ENCODE measurements at places on chromosomes 12 and 14.

- no peak for DNase-seq
Observed at GRCh38 chr14:67641902-67642749, 22.4 kb downstream of the ARG2 start.

GRCh38 chr14:75823334-75823733 is 158.5 kb downstream of the TGFB3 start:
- no peak for DNase-seq

GRCh38 chr14:65259000-65259399 is 153.5 kb upstream of the FUT8 start:
- DNase-seq = no peak

GRCh38 chr12:88409257-88409656 is 171.0 kb downstream of the KITLG start:
- DNase-seq = no peak

GRCh38 chr14:44149597-44149996 is 357.5 kb downstream of the FSCB start:
- peak; percentile 17 for DNase-seq

DNA sequence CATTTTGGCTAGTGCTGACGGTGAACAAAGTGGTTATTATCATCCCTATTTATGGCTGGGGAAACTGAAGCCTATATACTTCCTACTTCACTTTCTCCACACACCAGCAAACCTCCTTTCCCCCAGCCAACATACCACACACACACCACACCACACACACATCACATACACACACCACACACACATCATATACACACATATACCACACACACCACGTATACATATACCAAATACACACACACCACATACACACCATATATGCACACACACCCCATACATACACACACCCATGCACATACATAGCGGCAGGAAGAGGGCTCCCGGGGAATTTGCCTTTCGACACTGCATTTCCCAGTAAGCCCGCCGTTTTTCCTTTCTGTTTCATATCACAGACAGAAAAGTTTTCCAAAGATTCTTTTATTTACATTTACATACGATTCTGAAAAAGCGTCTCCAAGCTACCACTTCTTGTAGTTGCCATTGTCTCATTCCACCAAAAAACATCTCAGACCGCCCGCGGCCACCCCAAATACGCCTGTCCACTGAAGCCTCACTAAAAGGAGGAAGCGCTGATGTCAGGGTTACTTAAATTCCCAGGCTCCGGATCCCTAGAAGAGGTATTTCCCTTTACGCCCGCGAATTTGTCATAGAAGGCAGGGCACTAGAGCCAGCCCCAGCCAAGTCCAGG is 823 bp upstream of the RAB5B start:
- no peak for DNase-seq

DNA sequence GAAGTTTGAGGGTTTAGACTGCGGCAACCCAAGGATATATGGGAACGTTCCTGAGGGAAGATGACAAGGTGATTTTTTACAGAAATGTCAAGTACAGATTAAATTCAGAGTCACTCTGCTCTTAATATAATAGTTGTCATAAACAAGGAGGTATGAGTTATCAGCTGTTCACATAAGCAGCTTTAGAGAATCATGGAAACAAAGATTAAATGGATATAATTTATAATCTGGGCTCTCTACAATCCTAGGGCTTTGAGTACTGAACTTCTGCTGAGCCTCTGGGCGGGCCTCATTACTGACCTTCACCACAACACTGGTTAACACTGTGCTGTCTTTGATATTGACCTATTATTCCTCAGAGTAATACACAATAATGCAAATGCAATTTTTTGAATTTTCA is 577.8 kb downstream of the RPS29 start:
- DNase-seq = no peak

- no peak for DNase-seq
Observed at GRCh38 chr12:108815875-108816594, 41.3 kb downstream of the SSH1 start.

DNA sequence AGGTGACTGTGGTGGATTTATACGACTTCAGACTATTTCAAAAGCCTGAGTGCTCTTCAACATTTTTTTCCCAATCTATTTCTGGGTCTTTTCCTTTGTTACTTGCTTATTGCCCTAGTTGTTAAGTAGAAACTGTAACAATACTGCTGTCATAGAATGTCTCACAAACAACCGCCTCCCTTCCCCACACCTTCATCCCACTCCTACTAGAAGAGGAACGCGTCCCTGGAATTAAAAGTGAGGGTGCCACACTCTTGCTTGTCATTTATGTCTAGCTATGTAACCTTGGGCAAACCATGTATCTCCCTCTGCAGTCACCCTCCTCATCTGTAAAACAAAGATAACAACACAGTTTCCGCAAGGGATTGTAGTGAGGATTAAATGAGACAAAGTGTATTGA is 8.6 kb downstream of the BRAP start:
- DNase-seq = no peak

- peak; percentile 59 for DNase-seq
Observed at GRCh38 chr12:1093166-1093751, 102.2 kb downstream of the ERC1 start.

- no peak for DNase-seq
Observed at GRCh38 chr12:7058163-7058845, 2.2 kb upstream of the C1S start.

- no peak for DNase-seq
Observed at GRCh38 chr12:3795066-3795465, 42.2 kb upstream of the CRACR2A start.

DNA sequence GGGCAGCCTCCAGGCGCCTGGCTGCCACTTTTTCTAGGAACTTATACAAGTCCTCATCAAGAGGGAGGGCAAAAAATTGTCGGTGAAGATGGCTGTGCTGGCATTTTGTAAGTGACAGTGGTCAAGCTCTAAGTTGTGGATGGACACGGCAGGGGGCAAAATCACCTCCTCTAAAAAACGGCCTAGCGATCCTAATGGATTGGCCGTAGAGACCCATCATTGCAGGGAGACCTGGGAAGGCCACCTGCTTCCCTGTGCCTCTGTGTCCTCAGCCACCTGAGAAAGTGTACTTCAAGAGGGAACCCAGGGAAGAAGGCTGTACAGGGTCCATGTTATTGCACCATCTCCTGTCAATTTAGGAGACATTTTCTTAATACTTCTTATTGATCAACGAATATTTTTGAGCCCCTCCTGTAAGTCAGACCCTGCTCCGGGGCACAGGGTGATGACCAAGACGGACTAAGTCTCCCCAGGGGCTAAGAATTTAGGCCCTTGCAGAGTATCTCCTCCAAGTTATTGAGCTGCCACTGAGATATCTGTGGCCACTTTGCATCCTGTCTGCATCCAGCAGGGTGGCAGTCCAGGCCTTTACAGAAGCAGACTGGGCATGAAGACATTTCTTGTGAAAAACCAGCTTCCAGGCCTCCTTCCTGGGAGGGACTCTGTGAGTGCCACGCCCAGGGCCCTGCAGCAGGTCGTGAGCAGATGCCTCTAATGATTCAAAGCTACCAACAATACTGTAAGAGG is 40.5 kb downstream of the PSMA6 start:
- DNase-seq = no peak

All from HTR-8/SVneo (cell line).